Activated T-cell treated with anti-CD3 and anti-CD28 coated beads, Interleukin-2, amount 50 U/mL, for 4 hours (primary cell): ENCODE measurements at places on chromosomes 1 and 21. TPM values are rescaled to one million over a fixed set of nuclear protein-coding genes. Genes with fewer than 3 reads are reported as not detected.

The ZNF691 gene
- total RNA-seq = 6.5 TPM

The SMIM1 gene
- 1.7 TPM for total RNA-seq

The KRTAP24-1 gene
- total RNA-seq = not detected

The ASH1L gene
- total RNA-seq = 25.5 TPM

The MSH4 gene
- 0.28 TPM for total RNA-seq

The ARHGEF16 gene
- 0.13 TPM for total RNA-seq

The LRRC47 gene
- total RNA-seq = 49.6 TPM

The STIL gene
- total RNA-seq = 7.6 TPM

The OLFML2B gene
- 1.5 TPM for total RNA-seq

The ZNF683 gene
- total RNA-seq = 0.13 TPM

The NBPF6 gene
- total RNA-seq = not detected

The GBP6 gene
- 0.53 TPM for total RNA-seq

The FRRS1 gene
- 0.86 TPM for total RNA-seq

The NT5C1A gene
- total RNA-seq = not detected

The CD34 gene
- 0.05 TPM for total RNA-seq

The FAAH gene
- total RNA-seq = 10.4 TPM

The OR6N1 gene
- not detected for total RNA-seq

The PKP1 gene
- not detected for total RNA-seq
